ENCODE measurements at places on chromosomes 4 and X.

DNA sequence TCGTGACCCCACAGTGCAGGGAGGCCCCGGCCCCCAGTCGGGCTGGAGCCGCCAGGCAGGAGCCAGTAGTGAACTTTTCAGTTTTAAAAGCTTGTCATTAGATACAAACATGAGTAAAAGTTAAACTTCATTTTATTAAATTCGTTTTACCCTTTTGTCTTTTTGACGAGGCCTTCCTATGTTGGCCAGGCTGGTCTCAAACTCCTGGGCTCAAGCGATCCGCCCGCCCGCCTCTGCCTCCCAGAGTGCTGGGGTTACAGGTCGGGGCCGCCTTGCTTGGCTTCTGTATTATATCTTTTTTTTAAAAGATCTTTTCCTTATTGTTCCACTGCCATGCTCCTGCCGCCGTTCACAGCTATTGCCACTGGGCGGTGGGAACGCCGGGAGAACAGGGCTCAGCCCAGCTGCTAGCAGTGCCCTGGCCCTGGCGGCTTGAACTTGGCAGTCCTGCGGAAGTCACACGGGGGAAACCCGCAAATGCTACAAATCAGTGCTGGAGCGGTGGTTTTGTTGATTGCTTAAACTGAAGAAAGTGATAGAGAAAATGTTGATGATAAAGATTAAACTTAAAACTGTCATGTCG is 968 bp upstream of the NELFA start:
- DNase-seq: no peak

- no peak for DNase-seq
Observed at GRCh38 chr4:103036169-103036568, 16.7 kb upstream of the SLC9B1 start.

DNA sequence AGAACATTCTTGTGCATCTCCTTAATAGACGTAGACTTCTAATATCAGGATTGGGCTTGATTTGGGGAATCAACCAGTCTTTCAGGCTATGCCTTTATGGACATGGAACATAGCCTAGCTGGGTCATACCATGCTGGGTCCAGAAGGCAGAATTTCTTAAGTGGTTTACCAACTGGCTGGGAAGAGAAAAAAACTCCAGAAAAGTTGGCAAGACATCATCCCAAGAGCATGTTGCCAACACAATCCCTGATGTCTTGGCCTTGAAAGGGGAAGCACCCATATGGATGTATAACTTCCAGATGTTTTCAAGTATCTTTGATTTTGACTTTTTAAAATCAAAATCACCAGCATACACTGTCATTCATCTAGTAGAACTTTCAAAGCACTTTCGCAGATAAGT is 138.0 kb upstream of the FGF13 start:
- no peak for DNase-seq

DNA sequence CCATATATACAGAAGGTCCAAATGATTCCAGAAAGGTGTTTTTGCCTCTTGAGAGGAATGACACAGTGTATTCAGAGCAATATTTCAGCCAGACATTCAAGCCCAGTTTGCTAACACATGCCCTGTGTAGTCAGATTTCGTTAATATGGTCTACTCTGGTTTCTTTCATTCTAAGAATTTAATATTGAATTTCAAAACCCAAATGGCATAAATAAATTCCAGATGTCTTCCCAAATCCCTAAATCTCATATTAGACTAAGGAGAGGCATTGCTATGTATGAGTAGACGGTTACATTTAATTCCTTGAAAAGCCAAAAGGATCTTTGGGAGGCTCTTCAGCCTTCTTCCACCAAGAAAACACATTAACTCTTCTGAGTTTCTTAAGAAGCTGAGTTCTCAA is 66.3 kb upstream of the C1QTNF7 start:
- DNase-seq: no peak

- DNase-seq: no peak
Observed at GRCh38 chr4:65917486-65917885, 247.2 kb upstream of the EPHA5 start.

All from AG04449 (cell line).